NCI-H1417 (cell line): ENCODE measurements at places on chromosomes 5 and 9.
A peak's percentile ranks its signal among the peaks of the same experiment; 100 is the strongest.

GRCh38 chr5:156896546-156896945 lies 46.5 kb downstream of the PPP1R2B start:
- no peak for DNase-seq

- DNase-seq = peak; percentile 99
Observed at GRCh38 chr9:94165592-94166235, 81.5 kb downstream of the PTPDC1 start.

DNA sequence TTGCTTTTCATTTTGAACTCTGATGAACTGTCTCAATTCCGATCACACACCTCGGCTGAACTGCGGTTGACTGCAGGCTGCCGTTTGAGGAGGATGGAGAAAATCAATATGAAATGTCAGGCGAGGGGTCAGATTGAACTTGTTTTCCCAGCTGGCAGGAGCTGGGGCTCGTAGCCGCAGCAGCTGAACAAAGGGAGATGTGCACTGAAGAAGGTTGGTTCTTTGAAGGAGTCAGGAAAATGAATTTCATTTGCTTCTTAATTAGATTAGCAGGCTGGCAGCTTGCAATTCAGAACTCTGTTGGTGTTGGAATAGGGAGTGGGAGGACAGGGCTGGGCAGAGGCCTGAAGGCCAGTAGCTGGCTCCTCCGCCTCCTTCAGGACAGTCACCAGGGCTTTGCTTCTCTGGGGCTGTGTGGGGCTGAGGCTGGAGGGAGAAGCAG lies 117.4 kb upstream of the GPR151 start:
- peak; percentile 62 for DNase-seq

GRCh38 chr9:106862821-106863720 lies at the start of gene ZNF462:
ZNF462 (plus strand) TSS chr9:106863166; CDS start chr9:106923384, 60,218 bp downstream.
- peak; percentile 26 for DNase-seq

DNA sequence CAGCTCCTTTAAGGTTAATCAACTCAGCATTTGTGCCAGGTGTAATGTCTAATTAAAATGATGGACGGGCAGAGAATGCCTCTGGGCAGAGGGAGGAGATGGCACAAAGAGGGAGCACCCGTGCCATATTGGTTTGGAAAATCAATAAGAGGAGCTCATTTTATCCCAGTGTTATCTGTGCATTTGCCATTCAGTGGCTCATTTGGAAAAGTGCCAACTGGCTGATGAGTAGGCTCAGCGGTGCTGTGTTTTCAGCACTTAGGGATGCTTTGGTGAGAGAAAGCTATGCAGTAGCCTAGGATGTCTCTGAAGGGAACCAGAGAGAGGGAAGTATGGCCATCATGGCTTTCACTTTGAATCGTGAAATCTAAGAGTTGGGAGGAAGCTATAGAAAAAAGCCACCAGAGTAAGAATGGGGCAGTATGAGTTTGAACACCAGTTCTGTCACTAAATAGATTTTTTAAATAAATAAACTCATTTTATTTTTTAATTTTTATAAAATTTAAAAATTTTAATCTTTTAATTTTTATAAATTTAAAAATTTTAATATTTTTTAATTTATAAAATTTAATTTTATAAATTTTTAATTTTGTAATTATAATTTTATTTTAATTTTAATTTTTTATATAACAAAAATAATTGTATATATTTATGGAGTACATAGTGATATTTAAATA lies 472.8 kb downstream of the BRINP1 start:
- DNase-seq = peak; percentile 63

DNA sequence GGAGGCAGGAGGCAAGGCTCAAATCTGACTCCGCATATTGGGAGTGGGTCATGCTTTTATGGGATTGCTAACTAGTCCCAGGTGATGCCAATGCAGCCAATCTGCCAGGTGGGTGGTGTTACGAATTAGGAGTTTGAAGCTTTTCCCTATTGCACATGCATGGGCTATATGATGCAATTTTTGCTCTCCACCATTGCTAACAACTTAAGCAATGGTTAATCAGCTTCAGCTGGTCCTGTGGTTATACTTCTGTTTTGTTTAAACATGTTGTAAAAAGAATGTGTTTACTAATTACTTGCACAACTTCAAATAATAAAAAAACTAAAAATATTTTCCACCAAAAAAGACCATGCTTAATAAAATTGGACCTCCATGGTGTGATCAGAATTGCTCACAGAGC lies 55.7 kb downstream of the SHC3 start:
- no peak for DNase-seq

DNA sequence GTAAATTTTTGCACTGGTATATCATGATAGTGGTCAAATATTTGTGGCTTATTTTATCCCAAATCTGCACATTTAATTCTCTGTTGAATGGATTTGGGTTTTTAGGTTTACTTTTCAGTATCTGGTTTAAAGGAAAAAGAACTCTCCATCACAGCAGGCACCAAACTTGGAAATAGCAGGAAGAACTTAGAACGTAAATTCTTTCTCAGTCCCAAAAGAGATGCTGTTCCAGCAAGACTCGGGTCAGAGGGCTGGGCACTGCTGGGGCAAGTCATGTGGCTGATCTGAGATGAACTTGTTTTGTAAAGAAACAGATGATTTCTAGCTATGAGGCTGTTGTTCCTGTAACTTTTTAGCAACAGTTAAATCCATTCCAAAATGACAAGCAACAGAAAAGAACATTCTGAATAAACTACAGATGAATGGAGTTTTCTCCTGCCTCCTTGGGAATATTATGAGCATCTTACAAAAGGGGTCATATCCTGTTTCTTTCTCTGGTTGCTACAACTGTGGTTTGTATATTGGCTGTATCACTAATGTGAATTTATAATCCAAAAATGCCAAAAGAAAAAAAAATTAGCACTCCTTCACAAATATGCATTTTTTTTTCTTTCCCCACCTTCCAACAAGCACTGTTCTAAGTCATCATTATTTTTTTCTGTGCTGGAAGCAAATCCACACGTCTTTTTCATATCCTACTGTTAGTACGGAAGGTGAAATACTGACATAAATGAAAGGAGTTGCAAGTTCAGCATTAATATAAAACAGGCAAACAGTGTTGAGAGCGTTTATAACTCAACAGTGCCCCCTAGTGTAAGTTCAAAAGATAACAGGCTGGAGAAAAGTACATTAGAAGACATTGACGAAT lies 31.1 kb downstream of the OR2K2 start:
- DNase-seq = peak; percentile 35

- DNase-seq = peak; percentile 83
Observed at GRCh38 chr9:126419475-126419874, 92.8 kb downstream of the MVB12B start.

- no peak for DNase-seq
Observed at GRCh38 chr9:125140576-125140975, 2.8 kb downstream of the SCAI start.

GRCh38 chr5:163269624-163270023 lies 167.8 kb upstream of the CCNG1 start:
- peak; percentile 17 for DNase-seq

- DNase-seq = no peak
Observed at GRCh38 chr9:111005746-111006470, 32.4 kb downstream of the LPAR1 start.

DNA sequence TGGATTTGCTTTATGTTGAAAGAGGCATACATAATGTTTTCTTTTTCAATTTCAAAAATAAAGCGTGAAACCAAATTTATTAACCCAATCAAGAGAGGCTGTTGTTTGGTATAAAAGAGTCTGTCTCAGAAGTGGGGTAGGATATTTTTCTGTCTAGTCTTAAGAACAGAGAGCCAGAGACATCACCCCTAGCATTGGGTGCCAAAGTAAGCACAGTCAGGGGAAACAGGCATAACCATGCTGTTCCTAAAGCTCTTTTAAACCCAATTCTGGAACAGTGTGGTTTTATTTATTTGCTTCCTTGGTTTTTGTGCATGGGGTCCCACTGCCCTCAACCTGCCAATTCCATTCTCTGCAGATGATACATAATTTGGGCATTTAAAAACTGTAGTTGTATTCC lies 88.2 kb downstream of the UBE2R2 start:
- no peak for DNase-seq

GRCh38 chr9:3751125-3751758 lies 225.4 kb upstream of the RFX3 start:
- no peak for DNase-seq

GRCh38 chr5:27516437-27516836 lies 478.1 kb upstream of the CDH9 start:
- no peak for DNase-seq

- no peak for DNase-seq
Observed at GRCh38 chr5:560792-561166, 36.5 kb upstream of the SLC9A3 start.

- DNase-seq = peak; percentile 87
Observed at GRCh38 chr9:122125158-122125508, 32.0 kb upstream of the TTLL11 start.

DNA sequence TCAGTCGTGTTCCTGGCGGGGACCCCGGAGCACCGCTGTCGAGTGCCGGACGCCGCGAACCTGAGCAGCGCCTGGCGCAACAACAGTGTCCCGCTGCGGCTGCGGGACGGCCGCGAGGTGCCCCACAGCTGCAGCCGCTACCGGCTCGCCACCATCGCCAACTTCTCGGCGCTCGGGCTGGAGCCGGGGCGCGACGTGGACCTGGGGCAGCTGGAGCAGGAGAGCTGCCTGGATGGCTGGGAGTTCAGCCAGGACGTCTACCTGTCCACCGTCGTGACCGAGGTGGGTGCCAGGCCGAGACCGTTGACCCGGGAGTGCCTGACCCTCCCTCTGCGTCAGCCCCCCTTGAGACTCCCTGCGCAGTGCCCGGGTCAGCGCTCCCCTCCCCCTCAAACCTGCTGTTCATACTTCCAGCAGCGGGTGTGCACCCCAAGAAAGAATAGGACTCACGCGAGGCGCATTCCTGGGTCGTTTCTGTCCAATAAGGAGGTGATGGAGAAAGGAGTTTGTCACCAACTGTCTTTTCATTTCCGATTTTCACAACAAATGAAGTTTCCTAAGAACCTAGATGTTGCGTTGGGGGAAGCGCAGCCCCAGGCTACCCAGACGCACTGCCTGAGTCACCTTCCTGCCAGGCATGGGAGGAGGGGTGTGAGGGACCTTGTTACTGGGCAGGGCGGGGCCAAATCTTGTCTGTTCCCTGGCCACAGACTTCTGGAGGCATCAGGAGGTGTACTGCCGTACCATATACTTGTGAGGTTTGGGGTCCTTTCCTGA lies 722 bp downstream of the SLC22A4 start:
- DNase-seq = no peak

- no peak for DNase-seq
Observed at GRCh38 chr9:9521033-9521779, 1091.6 kb downstream of the PTPRD start.

GRCh38 chr5:109305352-109305751 lies 104.4 kb downstream of the PJA2 start:
- no peak for DNase-seq

DNA sequence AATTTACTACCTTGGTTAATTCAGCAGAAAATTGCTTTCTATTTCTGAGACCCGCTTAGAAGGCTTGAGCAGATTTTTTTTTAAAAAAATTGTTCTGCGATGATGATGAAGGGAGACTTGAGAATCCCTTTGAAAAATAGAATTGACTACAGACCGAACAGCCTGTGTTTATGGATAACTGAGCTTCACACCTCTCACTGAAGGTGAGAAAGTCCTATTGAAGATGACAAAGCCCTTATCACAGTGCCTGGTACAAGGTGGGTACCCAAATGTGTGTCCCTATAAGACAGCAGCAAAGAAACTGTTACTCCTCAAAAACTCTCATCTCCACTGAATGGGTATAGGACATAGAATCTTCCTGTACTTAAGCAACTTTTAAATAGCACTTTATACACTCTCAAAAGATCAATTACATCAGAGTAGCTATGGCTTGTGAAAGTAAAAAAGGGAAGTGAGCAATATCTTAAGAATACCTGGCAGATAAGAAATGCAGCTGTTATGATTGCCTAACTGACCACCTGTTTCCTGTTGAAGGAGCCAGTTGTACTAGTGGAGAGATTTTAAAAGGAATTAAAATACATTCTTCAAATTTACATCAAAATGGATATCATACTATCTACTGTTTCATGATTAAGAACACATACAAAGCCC lies 419.7 kb downstream of the CHSY3 start:
- DNase-seq = no peak

- DNase-seq = no peak
Observed at GRCh38 chr9:133238272-133238850, 29.3 kb upstream of the OBP2B start.

- no peak for DNase-seq
Observed at GRCh38 chr5:161483721-161484120, 62.8 kb downstream of the GABRB2 start.

- peak; percentile 5 for DNase-seq
Observed at GRCh38 chr9:137945581-137945980, 68.0 kb downstream of the CACNA1B start.

DNA sequence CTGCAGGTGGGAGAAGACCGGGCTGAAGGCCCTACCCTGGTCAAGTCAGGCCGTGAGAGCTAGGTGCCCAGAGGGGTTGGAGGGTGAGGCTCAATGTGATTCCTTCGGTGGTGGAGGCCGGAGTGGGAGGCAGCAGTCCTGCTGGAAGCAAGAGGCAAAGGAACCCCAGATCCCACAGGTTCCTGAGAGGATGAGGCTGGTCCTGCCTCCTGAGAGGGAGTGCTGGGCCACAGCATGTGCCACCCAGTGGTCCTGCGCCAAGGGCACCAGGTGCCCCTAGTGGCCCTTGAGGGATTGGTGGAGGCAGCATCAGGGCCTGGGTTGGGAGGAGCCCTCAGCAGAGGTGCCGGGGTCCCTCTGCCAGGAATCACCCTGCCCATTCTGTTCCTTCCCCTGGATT lies 59.1 kb downstream of the BARX1 start:
- DNase-seq = no peak

- no peak for DNase-seq
Observed at GRCh38 chr5:160747987-160748386, 104.0 kb downstream of the ATP10B start.

DNA sequence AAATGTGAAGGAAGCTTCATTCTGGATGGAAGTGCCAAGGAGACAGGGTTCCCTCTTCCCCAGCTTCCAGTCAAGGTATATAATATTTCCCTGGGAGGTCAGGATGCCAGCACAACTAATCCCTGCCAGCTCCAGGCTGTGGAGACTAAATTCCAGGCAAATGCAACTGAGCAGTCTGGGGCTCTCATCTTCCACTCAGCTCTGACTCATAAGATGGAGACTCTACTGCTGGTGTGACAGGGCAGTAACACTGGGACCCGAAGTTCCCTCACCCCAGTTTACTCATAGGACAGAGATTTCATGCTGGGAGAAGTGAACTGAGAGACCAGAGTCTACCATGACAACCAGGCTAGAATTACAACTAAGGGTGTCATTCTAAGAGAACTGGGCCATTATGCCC lies 235.4 kb downstream of the FSTL4 start:
- no peak for DNase-seq

GRCh38 chr9:77616191-77616590 lies 31.9 kb downstream of the GNA14 start:
- DNase-seq = peak; percentile 29

GRCh38 chr9:130287736-130288135 lies 22.2 kb downstream of the HMCN2 start:
- DNase-seq = peak; percentile 38

GRCh38 chr5:60504342-60504741 lies 195.6 kb downstream of the DEPDC1B start:
- DNase-seq = no peak

- peak; percentile 85 for DNase-seq
Observed at GRCh38 chr5:124923131-124923530, 176.7 kb upstream of the ZNF608 start.
